ENCODE measurements at places on chromosomes 4 and X.

DNA sequence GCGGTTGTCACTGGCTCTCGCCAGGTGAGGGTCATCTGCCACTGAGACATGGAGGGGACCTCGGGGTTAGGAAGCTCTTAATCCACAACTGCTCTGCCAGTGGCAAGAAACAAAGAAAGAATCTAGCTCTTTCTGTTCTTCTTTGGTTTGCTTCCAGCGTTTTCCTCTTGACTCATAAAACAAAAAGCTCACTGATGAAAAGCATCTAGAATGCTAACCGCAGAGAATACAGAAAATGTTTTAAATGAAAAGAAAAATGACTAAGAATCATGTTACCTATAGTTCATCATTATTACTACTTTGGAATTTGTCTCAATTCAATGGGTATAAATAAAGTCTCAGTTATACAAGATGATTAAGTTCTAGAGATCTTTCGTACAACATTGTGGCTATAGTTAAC lies 274.8 kb upstream of the TENM3 start:
- no peak for DNase-seq

DNA sequence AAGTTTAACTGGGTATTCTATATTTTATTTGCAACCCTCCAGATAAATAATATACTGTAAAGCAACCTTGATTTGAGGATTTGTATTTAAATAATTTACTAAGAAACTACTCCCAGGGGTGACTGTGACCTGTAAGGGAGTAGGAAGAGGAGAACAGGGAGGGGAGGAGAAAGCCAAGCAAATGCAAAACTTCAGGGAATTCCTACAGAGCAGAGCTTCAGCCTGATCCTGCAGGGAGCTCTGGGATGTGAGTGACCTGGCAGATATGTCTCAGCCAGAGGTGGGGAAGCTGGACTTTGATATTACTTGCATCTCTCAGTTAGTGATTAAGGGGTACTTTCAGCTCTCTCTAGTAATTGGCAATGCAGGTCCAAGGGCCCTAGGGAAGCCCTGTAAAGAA lies 302.0 kb downstream of the FRMPD4 start:
- DNase-seq, result no peak

- DNase-seq, result no peak
These were observed 16.1 kb upstream of the KLHL2 start for GRCh38 chr4:165191348-165191656.

GRCh38 chr4:41227902-41228301 lies 13.6 kb upstream of the APBB2 start:
- no peak for DNase-seq

- no peak for DNase-seq
These were observed 212.7 kb downstream of the RPA4 start for GRCh38 chrX:97096385-97096784.

- DNase-seq, result peak; percentile 92
These were observed at the start of gene PLXNB3 for GRCh38 chrX:153763989-153764755. Gene PLXNB3, plus strand, starts transcription at chrX:153764249. Its CDS starts 1,287 bp downstream, at chrX:153765536.

- no peak for DNase-seq
These were observed 89.1 kb downstream of the PTPN13 start for GRCh38 chr4:86683167-86683566.

- DNase-seq, result no peak
These were observed 207.2 kb upstream of the NPY2R start for GRCh38 chr4:155001251-155001650.

GRCh38 chr4:9765091-9765490 lies 16.3 kb upstream of the DRD5 start:
- peak; percentile 10 for DNase-seq

DNA sequence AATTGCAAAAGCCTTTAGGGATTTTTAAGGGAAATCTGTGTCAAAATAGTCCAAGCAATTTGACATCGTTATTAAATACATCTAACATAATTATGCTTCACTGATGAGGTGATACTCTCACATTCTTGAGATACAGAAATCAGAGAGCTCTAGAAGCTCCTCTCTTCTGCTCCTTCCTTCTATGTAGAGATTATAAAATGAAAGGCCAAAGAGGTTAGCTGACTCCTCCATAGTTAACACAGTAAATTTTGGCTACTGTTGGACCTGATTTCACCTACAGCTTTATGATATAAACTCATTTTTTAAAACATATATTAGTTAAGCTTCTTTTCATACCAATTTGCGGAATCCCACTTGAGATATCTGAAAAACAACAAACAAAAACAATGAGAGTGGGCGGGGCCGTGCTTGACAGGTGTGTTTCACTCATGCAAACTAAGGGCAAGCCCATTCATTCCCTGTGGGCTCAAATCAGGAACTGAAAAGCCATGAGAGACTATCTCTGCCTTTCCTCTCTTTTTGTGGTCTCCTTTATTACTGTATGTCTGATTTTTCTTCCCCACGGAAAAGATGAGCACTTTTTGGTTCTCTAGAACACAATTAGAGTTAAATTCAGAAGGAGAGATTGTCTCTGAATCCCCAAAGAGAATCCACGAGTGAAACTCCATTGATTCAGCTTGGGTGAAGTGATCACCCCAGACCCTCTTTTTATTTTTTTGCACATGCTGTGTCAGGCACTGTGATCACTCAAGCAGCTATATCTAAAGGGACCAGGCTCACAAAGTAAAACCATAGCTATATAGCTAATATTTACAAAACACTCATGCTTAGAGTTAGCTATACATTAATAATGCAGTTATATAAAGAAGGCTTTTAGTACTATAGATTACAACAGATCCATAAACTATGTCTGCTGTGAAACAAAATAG lies 566.3 kb downstream of the IL15 start:
- DNase-seq, result peak; percentile 16

DNA sequence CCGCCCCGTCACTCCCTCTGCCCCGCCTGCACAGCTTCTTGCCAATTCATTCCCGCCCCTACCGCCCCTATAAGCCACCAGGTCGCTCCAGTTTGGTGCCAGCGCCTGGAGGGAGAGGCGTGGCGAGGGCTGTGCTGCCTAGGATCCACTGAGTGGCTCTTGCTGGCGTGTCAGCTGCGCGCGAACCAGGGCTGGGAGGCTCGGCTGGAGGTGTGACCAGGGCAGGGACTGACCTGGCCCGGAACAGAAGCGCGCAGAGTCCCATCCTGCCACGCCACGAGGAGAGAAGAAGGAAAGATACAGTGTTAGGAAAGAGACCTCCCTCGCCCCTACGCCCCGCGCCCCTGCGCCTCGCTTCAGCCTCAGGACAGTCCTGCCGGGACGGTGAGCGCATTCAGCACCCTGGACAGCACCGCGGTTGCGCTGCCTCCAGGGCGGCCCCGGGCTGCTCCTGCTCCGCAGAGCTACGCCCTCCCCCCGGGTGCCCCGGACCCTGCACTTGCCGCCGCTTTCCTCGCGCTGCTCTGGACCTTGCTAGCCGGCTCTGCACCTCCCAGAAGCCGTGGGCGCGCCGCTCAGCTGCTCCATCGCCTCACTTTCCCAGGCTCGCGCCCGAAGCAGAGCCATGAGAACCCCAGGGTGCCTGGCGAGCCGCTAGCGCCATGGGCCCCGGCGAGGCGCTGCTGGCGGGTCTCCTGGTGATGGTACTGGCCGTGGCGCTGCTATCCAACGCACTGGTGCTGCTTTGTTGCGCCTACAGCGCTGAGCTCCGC lies at the start of gene GPR78:
Gene GPR78 (plus strand): TSS at position 72 of the 773 bp plus-strand sequence. CDS start 591 bp downstream, at position 663.
- peak; percentile 41 for DNase-seq

DNA sequence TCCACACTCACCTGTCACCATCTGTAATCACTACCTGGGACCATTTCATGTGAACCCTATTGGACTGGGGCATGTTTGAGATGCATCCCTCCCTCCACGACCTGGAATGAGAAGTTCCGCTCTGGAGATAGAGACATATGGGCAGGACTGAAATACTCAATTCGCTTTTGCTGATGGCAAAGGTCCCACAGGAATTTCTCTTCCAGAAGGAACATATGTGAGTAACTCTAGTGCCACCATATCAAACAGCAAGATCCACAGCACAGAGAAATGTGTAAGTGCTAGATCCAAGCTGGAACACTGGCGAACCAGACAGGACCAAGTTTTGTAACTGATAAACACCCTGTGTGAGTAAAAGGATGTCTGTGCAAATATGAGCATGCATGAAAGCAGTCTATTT lies 43.9 kb downstream of the SEL1L3 start:
- DNase-seq, result no peak

DNA sequence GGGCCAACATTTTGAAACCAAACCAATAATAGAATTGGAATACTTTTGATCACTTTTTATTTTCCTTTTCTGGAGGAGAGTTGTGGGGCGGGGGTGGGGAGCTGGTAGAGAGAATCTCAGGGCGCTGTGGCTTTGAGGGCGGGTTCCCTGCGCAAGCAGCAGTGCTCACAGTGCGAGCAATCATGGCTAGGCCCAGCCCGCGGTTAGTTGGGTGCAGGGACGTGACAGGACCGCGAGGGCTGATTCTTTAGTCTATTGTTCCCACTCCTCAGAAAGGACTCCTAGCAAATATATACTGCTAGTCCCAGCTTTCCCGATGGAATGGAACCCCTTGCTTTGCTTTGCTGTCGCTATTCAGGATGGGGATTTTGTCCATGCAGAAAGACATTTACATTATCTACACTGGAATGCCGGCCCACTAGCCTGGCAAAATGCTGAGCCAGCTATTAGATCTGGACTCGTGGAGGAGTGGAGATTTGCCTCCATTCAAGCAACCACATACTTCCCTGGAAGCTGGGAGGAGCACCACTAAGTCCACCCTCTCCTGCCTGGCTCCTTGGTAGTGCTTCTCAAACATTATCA lies 23.9 kb upstream of the APLN start:
- peak; percentile 69 for DNase-seq

- DNase-seq, result peak; percentile 47
These were observed at the start of gene FGF2 for GRCh38 chr4:122826553-122827257. Gene FGF2, plus strand, starts transcription at chr4:122826831. Its CDS starts 344 bp downstream, at chr4:122827175.

GRCh38 chr4:680928-681645 lies 6.7 kb downstream of the MYL5 start:
- DNase-seq, result peak; percentile 93

Measured in DMS53 (cell line).